ENCODE measurements at places on chromosomes 13 and 19.
A peak's percentile ranks its signal among the peaks of the same experiment; 100 is the strongest.

DNA sequence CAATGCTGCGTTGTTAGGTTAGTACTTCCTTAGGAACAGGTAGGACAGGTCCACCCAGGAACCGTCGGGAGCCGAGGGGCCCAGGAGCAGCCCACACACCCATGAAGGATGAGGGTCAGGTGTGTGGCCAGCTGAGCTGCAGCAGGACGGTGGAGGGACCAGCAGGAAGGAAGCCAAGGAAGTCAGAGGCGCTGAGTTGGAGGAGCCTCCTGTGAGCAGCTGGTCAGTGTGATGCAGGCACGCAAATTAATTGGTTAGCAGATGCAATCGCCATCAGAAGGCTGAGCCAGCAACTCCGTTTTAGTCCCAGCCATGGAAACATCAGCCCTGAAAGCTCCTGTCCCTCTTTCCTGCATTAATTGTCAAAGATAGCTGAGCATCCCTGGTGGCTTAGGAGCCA lies 114.9 kb upstream of the SOX1 start:
- no peak for DNase-seq

DNA sequence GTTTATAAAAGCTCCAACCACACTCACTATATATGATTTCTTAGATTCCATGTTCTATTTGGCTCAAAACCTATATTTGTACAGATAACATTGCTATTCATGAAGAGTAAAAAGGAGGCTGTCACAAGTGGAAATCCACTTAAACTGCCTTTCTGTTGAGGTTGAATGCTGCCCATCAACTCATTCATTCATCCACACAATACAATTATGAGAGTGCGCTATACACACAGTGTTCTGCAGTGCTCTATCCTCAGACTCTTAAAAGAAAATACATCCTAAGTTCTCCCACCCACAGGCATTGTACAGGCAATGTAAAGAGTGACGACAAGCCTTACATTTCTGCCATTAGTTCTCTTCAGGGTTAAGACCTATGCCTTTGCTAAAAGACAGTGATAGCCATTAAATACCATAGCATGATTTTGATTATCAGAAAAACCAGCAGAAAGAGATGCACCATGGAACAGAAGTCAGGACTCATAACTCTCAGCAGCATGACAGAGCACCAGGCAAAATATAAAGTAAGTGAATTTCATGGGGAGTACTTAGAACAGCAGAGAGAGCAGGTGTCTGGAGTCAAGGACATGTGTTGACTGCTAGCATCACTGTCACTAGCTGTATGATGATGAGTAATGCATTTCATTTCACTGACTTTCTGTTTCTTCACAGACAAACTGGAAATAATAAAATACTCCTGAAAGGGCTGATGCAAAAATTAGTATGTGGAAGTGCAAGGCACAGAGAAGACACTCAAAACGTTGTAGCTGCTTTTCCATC lies 218.0 kb downstream of the RBM26 start:
- DNase-seq, result no peak

GRCh38 chr13:98581971-98582702 lies 5.2 kb upstream of the STK24 start:
- DNase-seq, result peak; percentile 62

GRCh38 chr13:60226507-60226906 lies 62.8 kb upstream of the DIAPH3 start:
- DNase-seq, result peak; percentile 40

DNA sequence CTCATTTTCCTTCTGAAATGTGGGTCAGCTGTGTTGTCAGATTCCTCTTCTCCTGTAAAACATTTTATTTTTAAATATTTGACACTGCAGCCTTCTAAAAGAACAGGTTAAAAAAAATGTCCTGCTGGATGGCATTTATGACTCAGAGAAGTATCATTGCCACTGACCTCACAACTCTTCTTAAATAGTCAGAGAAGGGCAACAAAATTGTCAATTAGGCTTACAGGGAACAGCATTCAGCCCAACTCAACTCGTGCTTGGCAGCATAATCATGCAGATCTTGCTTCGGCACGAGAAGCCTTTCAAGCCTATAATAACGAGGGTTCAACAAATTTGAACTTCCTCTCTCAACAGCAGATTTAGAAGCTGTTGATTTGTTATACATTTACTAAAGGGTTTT lies 296.7 kb upstream of the DACH1 start:
- DNase-seq, result no peak

GRCh38 chr19:16127080-16127479 lies 15.4 kb downstream of the RAB8A start:
- DNase-seq, result no peak

DNA sequence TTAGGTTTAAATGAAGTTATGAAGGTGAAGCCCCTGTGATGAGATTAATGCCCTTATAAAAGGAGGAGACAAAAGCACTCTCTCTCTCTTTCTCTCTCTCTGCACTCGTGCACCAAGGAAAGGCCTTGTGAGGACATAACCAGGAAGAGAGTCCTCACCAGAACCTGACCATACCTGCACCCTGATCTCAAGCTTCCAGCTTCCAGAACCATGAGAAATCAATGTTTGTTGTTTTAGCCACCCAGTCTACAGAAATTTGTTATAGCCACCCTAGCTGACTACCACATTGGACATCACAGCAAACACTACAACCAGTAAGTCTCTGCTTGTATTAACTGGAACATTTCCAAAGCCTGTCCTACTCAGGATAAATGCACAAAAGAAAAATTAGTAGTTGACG lies 34.7 kb upstream of the WDFY2 start:
- DNase-seq, result no peak

DNA sequence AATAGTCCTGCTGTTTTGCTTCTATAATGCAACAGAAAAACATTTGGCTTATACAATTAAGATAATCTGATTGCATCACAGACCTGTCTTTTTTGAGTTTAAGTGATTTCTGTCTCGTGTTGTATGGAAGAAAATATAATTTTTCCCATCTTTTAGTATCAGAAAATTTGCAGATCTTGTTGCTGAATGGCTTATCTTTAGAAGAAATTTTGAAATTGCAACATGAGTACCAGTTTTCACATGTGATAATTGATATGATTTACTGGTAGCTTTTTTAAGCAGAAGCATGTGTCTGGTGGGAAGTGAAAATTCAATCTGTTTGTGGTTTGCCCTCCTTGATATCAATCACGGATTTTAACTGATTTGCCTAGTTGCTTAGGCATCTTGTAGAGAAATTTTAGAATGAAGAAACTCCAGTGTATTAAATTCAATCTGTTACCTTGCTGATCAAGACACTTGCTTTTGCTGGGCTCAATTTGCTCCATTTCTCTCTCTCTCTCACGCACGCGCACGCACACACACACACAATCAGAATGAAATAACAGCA lies 89.8 kb upstream of the MYCBP2 start:
- DNase-seq, result no peak

DNA sequence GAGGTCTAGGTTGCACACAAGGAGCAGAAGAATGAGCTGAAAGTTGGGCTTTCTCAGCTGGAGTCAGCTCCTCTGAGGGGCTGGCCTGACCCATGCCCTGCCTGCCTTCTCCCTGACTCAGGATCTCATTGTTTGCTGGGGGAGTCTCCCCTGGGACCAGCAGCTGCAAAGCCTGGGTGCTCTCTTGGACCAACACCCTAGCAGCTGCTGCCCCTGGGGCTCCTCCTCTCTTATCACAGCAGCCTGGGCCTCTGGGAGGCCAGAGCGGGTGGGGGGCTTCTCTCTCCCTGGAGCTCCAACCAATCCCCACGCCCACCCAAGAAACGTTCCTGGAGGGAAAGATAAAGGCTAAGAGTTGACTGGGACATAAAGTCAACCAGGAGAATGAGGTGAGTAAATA lies 1.6 kb upstream of the FCGBP start:
- no peak for DNase-seq
